Activated naive CD4-positive, alpha-beta T cell treated with anti-CD3 and anti-CD28 coated beads, Interleukin-2, amount 10 ng/mL, durations not matched to agents 5 hours and 36 hours (primary cell): ENCODE measurements at places on chromosomes 11 and 22. TPM values are rescaled to one million over a fixed set of nuclear protein-coding genes. Genes with fewer than 3 reads are reported as not detected.

Gene PRRG4
- total RNA-seq = 0.13 TPM

Gene GLB1L3
- 7.8 TPM for total RNA-seq

Gene DRD4
- 0.26 TPM for total RNA-seq

Gene OR52E8
- total RNA-seq = not detected

Gene IGLL5
- total RNA-seq = not detected

Gene GP1BB
- total RNA-seq = not detected

Gene NAP1L4
- 335 TPM for total RNA-seq

Gene TESMIN
- 9.0 TPM for total RNA-seq

Gene POLA2
- 37.6 TPM for total RNA-seq

Gene MUC5B
- total RNA-seq = not detected

Gene ALDH3B2
- total RNA-seq = not detected

Gene HBB
- total RNA-seq = not detected
